ENCODE measurements at places on chromosomes 4 and X.

- DNase-seq, result no peak
Observed at GRCh38 chr4:145868637-145869409, 69.8 kb downstream of the ZNF827 start.

DNA sequence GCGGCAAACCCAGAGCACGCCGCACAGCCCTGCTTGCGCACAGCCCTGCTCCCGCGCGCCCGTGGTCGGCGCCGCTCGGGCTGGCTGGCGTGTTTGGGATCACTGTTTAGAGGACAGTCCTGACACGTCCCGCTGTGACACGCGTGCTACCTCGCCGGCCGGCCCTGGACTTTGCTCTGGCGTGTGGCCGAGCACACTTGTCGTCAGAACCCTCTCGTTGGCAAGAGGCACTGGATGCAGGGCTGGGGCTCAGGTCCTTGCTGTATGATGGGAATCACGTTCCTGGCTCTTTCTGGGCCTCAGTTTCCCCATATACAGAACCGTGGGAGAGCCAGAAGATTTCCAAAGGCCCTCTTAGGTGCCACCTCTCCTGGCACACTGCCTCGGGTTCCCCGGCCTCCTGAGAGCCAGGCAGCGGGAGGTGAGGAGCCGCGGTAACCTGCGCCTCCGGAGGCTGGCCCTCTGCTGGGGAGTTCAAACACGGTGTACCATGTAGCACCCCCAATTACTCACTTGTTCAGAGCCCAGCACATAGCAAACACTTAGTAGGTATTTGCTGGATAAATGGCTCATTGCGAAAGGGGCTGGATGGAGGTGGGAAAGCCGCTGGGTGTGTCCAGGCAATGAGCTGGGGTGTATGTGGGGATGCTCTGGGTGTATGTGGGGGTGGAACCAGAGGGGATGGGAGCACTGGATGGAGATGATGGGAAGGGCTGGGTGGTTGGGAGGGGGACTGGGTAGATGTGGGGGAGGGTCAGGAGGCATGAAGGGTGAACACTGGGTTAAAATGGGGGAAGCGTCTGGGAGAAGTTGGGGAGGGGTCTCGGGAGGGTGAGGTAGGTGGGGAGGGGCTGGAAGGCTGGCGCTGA, 76.6 kb downstream of the HTRA3 start:
- no peak for DNase-seq

DNA sequence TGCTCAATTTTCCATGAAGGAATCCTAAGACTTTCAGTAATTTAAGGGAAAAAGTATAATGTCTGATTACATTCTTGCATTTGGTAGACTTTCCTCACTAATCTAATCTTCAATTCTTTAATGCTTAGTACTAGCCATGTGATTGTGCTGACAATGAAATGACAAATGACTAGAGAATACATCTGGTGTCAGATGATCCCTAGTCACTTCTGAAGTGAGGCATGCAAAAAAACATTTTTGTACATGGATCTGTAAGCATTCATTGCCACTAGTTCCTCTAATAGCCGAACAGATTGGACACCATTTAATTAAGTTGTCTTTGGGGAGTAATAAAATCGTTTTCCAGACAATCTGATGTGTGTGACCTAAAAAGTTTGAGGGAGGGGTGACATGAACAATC, 62.7 kb upstream of the NRK start:
- no peak for DNase-seq

DNA sequence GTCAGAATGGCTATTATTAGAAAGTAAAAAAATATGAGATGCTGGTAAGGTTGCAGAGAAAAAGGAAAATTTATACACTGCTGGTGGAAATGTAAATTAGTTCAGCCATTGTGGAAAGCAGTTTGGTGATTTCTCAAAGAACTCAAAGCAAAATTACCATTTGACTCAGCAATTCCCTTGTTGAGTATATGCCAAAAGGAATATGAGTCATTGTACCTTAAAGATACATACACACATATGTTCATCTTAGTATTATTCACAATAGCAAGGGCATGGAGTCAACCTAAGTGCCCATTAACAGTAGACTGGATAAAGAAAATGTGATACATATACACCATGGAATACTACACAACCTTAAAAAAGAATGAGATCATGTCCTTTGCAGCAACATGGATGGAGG, 148.2 kb downstream of the COMMD8 start:
- DNase-seq, result no peak

GRCh38 chr4:22462688-22463087, 53.2 kb downstream of the ADGRA3 start:
- DNase-seq, result no peak

GRCh38 chr4:172207886-172208285, 394.7 kb downstream of the GALNTL6 start:
- DNase-seq, result no peak

DNA sequence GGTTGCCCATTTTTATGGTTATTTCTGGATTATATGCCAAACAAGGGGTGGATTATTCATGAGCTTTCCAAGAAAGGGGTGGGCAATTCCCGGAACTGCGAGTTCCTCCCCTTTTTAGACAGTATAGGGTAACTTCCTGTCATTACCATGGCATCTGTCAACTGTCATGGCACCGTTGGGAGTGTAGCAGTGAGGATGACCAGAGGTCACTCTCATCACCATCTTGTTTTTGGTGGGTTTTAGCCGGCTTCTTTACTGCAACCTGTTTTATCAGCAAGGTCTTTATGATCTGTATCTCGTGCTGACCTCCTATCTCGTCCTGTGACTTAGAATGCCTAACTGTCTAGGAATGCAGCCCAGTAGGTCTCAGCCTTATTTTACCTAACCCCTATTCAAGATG, 57.6 kb downstream of the SH3KBP1 start:
- no peak for DNase-seq

DNA sequence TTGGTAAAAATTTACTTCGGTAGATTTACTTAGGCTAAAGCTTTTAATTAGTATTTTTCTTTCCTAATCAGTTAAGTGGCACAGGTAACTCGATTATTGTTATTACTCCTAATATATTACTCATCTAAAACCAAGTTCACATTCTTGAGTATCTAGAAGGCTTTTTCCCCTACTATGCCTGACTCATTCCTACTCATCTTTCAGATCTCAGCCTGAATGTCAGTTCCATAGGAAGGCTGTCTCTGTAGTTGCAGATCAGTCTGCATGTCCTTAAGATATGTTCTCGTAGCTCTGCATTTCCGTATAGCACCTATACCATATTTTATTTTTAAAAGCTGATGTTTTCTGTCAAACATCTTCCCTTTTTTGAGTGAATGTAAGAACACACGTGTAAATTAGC, 5.9 kb upstream of the FAM184B start:
- no peak for DNase-seq

DNA sequence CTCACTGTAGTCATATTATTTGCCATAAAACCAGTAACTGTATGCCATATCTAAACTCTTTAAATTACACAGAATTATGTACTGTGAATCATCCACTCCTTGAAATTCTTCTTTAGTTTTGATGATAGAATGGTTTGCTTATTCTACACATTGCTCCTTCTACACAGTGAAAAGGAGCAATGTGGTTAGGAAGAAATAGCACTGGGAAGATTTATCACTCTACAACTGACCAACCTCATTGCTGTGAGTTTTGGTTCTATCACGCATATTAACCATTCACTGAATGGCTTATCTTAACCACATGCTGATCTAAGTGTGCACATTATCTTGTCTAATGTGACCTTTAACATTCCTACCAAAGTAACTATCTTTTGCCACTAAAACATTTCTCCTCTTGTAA, 415.7 kb upstream of the NDST4 start:
- DNase-seq, result no peak

- no peak for DNase-seq
Observed at GRCh38 chr4:26349496-26349895, 28.7 kb downstream of the RBPJ start.

GRCh38 chrX:39874202-39874816, 223.4 kb downstream of the BCOR start:
- no peak for DNase-seq

DNA sequence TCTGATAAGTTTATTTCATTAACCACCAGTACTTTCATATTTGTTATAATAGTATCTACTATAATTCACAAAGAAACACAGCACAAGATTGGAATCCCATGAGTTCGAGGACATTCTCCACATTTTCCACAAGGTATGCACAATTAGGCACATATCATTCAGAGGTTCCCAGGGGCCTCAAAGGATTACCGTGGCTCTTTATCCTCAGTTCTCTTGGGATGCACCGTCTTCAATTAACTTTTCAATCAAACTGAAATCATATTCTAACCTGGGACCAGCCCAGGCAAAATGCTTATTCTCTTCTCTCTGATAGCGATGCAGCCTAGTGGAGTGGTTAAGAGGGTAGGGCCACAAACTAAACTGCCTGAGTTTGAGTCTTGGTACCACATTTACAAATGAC, 242.6 kb upstream of the RASGEF1B start:
- no peak for DNase-seq

- no peak for DNase-seq
Observed at GRCh38 chr4:53067125-53067802, 205.1 kb downstream of the RASL11B start.

GRCh38 chr4:26542991-26543390, 40.9 kb upstream of the TBC1D19 start:
- DNase-seq, result no peak

- no peak for DNase-seq
Observed at GRCh38 chrX:41145920-41146608, 60.8 kb downstream of the USP9X start.

GRCh38 chr4:143539670-143540023, 26.1 kb downstream of the SMARCA5 start:
- no peak for DNase-seq

DNA sequence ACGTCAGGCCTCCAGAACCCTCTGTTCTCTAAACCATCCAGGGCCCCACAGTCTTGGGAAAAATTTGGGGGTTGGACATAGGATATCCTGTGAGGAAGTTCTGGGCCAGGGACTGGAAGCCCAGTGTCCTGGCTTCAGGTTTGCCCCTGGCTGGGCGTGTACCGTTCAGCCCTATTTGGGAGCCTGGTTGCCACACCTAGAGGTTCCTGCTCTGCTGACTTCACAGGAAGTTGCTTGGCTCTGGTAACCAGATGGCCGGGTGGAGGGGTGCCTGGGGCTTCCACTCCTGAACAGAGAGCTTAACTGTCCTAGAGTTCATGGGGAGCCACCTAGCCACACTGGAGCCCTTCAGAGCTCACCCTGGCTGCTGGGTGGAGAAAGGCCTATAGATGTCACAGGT, 1.1 kb downstream of the TAFAZZIN start:
- peak; percentile 56 for DNase-seq

- DNase-seq, result no peak
Observed at GRCh38 chr4:25096981-25097443, 63.2 kb downstream of the SEPSECS start.

GRCh38 chrX:118655561-118656246, 71.7 kb upstream of the IL13RA1 start:
- DNase-seq, result no peak

DNA sequence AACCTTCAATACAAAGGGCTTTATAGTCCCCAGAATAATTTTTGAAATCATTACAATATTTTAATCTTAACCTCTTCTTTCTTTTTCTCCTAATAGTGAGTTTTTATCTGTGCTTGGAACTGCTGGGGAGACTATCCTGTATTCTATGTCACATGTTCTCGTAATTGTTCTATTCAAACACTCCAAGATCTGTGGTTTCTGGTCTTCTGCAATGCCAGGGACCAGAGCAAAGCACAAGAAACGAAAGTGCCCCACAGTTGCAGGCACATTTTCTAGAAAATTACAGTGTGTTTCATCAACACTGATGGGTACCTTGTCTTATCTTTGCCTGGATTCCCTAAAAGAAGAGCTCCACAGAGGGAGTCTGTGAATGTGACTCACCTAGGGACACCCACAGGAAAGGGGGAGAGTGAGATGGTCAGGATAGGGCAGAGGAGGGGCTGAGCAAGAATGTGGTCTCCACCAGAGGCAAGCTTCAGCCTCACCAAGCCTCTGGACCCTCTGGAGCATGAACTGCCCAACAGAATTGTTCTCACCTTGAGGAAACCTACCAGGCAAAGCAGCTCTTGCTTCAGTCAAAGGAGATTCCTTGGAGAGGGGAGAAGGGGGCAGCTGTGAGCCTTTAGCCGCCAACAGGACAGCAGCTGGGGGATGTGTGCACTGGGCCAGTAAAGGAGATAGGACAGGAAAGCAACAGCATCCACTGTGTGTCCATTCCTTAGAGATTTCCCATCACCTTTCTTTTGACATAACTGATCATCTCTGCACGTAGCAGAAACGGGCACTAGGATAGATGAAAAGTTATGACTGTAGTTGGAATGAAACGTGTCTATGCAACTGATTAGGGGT, 25.9 kb downstream of the UNC5C start:
- no peak for DNase-seq

DNA sequence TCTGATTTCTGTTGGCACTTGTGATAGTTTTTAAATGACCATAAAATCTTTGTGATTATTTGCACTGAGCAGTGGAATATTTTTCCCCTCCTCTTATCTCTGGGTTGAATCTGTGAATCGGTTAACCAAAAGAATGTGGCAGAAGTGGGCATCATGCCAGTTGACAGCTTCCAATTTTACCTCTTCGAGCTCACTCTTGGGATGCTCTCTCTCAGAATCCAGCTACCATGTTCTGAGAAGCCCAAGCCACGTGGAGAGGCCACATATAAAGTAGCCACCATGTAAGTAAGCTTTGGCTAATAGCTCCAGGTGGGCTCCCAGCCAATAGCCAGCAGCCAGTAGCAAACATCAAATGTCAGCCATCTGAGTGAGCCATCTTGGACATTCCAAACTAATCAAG, 12.9 kb upstream of the WDR19 start:
- DNase-seq, result no peak

DNA sequence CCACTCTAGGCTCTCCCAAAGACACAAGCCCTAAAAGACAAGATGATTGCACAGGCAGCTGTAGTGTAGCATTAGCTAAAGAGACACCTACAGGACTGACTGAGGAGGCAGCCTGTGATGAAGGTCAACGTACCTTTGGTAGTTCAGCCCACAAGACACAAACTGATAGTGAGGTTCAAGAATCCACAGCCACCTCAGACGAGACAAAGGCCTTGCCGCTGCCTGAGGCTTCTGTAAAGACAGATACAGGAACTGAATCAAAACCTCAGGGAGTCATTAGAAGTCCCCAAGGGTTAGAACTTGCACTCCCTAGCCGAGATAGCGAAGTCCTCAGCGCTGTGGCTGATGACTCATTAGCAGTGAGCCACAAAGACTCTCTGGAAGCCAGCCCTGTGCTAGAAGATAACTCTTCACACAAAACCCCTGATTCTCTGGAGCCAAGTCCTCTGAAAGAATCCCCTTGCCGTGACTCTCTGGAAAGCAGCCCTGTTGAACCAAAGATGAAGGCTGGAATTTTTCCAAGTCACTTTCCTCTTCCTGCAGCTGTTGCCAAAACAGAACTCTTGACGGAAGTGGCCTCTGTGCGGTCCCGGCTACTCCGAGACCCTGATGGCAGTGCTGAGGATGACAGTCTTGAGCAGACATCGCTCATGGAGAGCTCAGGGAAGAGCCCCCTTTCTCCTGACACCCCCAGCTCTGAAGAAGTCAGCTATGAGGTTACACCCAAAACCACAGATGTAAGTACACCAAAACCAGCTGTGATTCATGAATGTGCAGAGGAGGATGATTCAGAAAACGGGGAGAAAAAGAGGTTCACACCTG, 306.3 kb downstream of the ANK2 start:
- peak; percentile 19 for DNase-seq

GRCh38 chr4:6957994-6958393, 48.4 kb downstream of the TBC1D14 start:
- DNase-seq, result no peak

All from naive B cell (primary cell).